SJSA1 (cell line): ENCODE measurements at places on chromosomes 11 and 22. TPM values are rescaled to one million over a fixed set of nuclear protein-coding genes. Genes with fewer than 3 reads are reported as not detected.
A peak's percentile ranks its signal among the peaks of the same experiment; 100 is the strongest.

DNA sequence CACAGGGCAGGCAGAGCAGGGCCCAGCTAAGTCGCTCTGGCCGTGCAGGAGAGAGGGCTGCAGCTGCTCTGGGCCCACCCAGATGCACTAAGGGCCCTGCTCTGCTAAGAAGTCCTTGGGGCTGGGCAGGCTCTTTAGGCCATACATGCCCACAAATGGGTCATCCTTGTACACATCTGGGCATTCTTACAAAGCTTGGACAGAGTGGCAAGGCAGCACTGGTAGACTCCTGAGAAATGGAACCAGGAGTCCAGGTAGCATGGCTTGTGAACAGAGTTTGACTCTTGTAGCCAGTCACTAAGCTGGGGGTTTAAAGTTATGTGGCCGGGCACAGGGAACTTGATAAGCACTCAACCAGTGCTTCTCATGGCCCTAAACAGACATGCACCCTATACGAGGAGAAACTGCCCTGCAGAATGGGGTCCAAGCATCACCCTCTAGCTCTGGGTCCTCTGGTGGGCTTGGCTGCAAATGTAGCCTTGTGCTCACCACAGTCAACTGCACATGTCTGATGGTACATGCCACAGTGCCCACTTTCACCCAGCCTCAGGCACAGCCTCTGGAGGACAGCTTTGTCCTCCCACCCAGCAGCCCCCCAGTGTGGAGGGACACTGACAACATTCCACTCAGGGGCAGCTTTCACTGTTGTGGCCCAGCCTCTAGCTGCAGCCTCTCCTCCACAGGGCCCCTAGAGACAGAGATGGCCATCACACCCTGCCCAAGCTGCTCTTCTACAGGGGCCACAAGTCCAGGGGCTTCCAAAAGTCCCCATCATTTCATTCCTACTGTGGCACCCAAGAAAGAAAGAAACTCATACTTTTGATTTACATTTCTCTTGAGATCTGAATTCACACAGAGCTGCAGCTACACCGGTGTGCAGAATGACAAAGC, 75.2 kb downstream of the DGCR2 start:
- no peak for DNase-seq

DNA sequence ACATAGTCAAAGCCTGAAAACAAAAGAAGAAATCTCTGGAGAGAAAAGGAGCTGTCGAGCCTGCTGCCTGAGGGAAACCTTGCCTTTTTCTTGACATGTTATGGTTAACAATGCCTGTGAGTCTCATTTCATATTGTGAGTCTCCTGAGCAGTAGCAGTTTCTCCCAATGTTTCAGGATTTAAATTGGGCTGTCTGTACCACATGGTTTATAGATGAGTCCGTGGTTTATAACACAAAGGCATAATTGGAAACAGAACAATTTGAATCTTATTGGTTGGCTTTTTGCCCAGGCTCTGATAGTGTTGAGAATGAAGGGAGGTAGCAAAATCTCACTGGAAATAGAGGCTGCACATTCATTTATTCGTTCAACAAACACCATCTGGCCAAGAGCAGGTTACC, 540.9 kb downstream of the RAB38 start:
- no peak for DNase-seq

DNA sequence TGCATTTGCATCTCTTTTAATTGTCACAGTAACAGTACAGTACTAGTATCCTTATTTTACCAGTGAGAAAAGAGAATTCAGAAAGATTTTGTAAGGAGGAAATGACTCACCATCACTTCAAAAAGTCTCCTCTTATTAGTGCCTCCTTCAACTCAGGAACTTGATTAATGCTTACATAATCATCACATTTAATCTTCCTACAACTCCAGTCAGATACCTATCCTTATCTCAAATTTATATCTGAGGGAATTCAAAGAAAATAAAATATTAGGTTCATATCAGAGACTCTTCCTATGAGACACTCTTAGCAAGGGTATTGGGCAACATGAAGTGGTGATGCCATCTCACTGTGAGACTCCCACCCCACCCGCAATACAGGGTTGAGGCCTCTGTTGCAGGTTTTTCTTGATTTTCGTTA, 26.1 kb upstream of the CTSC start:
- no peak for DNase-seq

GRCh38 chr22:32617271-32617670, 142.7 kb downstream of the FBXO7 start:
- DNase-seq = no peak

The LARGE2 gene
- total RNA-seq = not detected in 2 replicates

The CFAP300 gene
- 2.1 and 4.2 TPM in 2 replicates for total RNA-seq

The PANX3 gene
- not detected in 2 replicates for total RNA-seq

DNA sequence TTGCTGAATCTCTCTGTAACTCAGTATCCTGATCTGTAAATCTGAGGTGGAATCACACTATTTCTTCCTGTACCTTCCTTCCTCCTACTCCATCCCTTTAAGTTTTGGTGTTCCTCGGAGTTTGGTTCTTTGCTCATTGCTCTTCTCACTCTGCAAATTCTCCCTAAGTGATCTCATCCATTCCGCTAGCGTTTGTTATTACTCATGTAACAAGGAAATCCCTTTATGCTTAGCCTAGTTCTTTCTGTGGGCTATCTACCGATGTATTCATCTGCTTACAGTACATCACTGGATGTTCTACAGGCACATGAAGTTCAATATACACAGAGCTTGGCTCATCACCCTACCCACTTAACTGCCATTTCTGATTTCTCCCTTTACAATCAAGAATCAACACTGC, 1.6 kb upstream of the CEP295 start:
- DNase-seq = no peak

GRCh38 chr11:64854534-64855502, 10.4 kb upstream of the CDC42BPG start:
- peak; percentile 100 for DNase-seq

- DNase-seq = peak; percentile 6
These were observed 579.3 kb downstream of the BUD13 start for GRCh38 chr11:116193321-116194131.

The OR51I1 gene
- not detected in 2 replicates for total RNA-seq

GRCh38 chr11:105781807-105782206, 171.9 kb downstream of the GRIA4 start:
- DNase-seq = no peak

DNA sequence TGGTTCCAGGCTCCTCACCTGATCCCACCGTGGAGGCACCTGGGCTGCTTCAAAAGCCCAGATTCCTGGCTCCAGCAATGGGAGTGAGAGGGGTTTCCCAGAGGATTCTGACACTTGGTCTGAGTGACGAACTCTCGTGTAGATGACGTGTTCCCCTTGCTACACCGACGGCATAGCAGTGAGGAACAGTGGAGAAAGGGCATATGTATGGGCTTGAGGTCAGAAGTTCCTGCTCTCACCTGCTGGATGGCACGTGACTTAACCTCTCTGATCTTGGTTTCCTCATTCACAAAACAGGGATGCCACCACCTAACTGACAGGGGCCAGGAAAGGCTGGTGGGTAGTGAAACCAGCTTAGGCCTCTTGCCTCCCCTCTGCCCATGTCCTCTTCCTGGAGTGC, 30.0 kb upstream of the ARFGAP3 start:
- no peak for DNase-seq

DNA sequence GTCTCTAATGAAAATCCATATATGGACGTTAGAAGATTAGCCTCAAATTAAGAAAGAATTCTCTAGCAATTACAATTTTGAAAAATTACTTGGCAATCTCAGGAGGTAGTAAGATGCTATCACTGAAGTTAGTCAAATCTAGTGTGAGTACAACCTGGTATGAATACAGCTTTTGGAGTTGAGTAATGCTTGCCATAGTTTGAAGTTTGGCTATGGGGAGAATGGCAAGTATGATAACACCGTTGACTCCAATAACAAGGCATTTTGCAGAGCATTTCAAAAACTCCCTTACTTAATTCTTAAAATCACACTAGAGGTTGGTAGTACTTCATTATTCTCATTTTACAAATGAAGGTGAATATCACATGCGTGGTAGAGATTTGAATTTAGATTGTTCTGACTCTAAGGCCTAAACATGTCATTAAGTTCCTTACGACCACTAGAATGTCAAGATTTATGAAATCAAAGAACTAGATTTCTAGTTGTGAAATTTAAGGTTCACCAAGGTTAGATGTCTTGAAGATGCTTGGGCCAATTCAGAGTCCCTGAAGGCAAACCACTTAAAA, 355.4 kb downstream of the ETS1 start:
- DNase-seq = no peak

DNA sequence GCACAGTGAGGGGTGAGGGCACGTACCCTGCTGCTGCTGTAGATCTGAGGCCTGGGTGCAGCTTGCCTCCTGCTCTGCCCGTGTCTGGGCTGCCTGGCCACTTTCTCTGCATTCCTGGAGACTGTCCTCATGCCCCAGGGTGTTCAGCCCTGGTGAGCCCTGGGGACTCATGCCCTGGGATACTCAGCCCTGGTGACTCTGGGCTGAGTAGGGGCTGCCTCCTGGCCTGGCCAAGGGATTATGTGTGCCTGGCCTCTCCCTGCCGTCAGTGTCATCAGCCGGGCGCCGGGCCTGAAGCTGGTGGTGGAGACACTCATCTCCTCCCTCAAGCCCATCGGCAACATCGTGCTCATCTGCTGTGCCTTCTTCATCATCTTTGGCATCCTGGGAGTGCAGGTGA, 94.7 kb downstream of the CACNA1I start:
- no peak for DNase-seq

- peak; percentile 19 for DNase-seq
These were observed 51.8 kb downstream of the MICAL3 start for GRCh38 chr22:17972385-17973191.

GRCh38 chr11:11182261-11182660, 170.8 kb downstream of the CSNK2A3 start:
- no peak for DNase-seq

DNA sequence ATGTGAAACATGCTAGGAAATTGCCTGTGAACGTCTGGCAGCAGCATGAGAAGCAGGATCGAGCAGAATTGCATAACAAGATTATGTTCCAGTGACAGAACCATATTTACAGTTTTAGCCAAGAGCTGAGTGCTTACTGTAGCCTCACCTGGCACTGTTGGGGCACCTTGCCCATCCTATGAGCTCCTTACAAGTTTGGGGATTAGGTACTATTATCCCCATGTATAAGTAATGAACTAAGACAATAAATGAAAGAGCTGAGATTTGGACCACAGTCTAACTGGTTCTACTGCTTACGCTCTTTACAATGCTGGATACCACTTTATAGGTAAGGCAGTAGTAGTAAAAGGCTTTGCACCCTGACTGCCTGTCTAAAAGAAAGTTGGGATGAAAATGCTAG, 17.1 kb upstream of the PATE1 start:
- no peak for DNase-seq

The GLYAT gene
- not detected in 2 replicates for total RNA-seq

The CCDC116 gene
- 0.13 TPM in 1 of 2 replicates, not detected in the other for total RNA-seq

The KCNJ11 gene
- not detected in 2 replicates for total RNA-seq

DNA sequence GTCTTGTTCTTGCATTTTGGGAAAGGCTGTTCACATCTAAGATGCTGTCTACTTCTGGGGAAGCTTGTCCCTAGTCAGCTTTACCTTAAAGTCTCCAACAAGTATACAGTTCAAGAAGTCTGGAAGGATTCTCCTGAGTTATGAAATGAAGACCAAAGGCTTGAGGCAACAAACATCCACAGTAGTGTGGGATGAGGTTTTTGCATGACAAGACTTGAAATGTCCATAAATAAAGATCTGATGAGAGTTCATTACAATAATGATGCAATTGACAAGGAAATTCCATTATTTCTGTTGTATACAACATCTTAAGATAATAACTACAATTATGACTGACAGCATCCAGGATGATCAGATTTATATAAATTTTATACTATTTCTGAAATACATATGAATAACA, 21.3 kb upstream of the KDM4E start:
- DNase-seq = no peak

GRCh38 chr11:24064309-24064903, 432.4 kb upstream of the LUZP2 start:
- DNase-seq = no peak

- DNase-seq = no peak
These were observed 391.1 kb downstream of the ETS1 start for GRCh38 chr11:128196235-128196634.

The FAM227A gene
- total RNA-seq = 0.42 TPM in 1 of 2 replicates, not detected in the other
